ENCODE measurements at places on chromosomes 5 and 9.

DNA sequence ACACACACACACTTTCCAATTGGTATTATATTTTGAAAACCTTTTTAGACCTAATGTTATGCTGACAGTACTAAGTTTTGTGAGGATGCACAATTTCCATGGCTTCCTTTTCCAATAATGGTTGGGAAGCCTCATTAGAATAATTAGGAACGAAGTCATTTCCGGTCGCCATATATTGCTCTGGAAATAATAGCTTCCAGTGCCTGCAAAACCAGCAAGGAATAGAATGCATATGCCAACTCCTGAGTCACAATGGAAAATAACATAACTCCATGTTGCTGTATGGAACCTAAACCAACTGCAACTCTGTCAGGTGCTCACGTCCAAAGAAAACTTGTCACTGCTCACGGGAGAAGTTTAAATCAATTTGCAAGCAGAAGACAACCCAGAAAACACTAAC lies 222.0 kb downstream of the EBF1 start:
- no peak for DNase-seq

DNA sequence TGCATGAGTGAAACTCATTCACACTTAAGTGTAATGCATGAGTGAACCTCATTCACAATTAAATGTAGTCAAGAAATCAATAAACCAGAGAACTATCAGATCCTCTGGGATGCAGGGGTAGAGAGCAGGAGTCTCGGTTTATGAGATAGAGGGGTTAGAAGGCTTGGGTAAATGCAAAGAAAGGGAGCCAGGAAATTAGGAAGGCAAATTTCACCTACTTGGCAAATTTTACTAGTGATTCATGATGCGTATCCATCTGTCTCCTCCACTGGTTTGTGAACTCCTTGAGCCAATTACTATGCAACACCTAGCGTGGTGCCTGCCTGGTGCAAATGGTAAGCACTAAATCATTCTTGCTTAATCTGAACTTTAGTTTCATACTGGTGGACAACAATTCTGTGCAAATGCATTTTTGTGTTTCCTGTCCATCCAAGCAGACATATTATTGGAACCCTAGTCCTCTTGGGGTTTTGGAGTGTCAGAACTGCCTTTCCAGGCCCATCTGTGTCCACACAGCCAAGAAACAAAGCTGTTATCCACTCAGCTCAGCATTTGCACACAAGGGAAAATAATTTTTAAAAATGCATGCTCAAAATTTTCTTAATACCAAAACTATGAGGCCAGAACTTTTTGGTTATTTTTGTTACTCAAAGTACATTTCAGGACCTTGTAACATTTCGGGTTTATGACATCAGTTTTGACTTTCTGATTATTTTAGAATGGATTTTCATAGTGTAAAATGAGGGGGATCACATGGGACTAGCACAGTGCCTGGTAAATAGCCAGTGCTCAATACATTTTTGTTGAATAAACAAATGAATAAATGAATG lies 5.2 kb downstream of the HAPLN1 start:
- no peak for DNase-seq

DNA sequence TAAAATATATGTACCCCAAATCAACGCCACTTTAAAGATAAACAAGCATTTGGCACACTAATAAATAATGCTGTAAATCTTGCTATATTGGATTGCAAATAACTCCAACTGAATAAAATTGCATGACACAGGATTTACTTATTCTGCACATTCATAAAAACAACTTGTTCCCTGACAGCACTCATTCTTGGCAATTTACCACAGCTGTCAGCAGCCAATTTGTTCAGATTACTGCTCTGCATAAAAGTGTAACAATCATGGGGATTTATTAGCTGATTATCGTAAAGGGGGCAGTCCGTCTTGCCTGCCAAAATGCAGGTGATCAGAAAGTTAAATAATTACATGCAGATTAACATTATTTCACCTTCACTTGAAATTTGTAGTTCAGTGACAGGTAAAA lies 285.3 kb downstream of the SLF1 start:
- DNase-seq: no peak

DNA sequence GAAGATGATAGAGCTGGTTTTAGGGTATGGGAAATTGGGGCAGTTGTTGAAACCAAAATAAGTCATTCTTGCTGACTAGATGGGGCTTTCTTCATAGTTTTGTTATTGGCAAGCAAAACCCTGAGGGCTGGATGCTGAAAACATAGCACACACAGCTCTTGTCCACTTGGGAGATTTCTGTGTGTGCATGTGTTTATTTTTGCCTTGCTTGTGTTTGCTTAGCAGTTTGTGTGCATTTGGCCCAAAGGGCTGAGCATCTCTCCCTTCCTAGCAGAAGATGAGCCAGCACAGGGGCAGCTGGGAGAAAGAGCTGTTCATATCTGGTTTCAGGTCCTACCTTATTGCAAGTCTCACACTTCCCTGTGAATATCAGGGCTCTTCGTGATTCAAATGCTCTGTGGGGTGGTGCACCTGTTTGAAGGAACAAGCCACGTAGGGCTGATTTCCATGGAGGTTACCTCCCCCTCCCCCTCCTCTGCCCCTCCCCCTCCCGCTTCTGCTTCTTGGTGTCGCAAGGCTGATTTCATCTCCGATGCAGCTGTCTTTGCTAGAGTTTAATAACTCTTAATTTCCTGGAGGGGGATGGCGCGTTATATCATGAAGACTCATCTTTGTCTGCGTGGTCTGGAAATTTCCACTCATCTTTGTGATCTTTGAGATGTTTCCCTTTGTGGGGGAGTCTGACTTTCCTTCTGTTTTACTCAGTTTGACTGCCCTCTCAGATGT lies 296.5 kb downstream of the ARHGAP26 start:
- no peak for DNase-seq

DNA sequence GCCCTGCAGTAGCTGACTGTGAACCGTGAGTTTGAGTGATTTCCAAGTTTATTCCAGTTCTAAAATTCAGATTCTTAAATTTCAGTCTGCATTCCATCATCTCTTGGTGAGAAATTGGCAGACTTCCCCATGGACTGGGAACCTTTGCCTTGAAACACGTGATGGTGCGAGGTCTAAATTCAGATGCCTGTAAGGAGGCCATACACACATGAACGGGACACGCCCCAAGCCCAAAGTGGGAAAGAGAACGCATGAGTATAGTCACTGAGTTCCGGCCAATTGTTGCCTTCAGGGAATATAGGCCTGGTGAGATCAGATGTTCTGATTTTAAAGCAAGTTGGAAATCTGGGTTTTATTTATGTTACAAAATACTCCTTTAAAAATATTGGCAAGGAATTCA lies 1084.4 kb upstream of the WWC1 start:
- DNase-seq: no peak

- DNase-seq: peak; percentile 28
Observed at GRCh38 chr9:84397822-84398221, 57.3 kb upstream of the SLC28A3 start.

GRCh38 chr5:174397206-174397605 lies 327.2 kb upstream of the MSX2 start:
- no peak for DNase-seq

- no peak for DNase-seq
Observed at GRCh38 chr5:27140831-27141230, 102.4 kb upstream of the CDH9 start.

DNA sequence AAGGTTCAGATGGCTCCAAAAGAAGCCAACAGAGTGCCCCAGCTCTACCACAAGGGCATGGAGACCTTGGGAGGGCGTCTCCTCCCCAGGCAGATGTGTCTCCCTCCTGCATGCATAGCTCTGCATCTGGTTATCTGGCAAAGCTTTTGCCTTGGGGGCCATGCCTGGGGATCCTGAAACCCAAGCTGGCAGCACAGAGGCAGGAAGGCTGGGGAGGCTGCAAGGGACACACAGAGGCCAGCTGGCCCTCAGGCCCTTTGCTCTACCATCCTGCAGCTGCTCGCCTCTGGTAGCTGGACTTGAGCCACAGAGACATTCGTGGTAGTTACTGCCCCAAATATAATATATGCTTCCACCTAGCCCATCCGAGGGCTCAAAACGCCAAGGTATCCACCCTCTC lies 3.9 kb downstream of the SEPTIN8 start:
- no peak for DNase-seq
